ENCODE measurements at places on chromosomes 2 and 18.

- no peak for DNase-seq
Measured at GRCh38 chr2:205020673-205021072, 475.4 kb downstream of the PARD3B start.

DNA sequence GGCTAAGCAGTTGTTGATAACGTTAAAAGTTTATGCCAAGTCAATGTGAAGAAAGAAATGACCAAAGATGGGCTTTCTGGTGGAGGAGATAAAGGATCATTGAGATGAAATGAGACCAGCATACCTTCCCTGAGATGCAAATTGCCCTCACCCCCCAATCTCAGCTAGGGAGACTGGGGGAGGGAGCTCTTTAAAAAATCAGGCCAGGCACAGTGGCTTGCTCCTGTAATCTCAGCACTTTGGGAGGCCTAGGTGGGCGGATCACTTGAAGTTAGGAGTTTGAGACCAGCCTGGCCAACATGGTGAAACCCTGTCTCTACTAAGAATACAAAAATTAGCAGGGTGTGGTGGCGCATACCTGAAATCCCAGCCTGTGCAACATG, 30.9 kb upstream of the KCMF1 start:
- no peak for DNase-seq

DNA sequence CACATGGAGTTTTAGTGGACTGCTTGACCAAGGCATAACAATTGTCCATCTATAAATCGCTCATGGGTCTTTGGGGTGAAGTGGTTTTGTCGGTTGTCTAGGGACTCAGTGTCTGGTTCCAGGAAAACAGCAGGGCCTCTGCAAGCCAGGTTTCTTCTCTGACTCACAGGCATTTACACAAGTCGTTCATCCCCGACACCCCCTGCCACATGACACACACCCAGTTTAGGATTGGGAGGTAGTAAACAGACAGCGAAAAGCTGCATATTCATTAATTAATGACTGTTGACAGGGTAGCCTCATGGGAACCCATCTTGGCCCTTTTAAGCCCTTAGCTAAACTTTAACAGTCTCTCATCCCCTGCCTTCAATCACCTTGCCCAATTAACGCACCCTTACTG, 194.8 kb upstream of the ACVR2A start:
- DNase-seq, result no peak

DNA sequence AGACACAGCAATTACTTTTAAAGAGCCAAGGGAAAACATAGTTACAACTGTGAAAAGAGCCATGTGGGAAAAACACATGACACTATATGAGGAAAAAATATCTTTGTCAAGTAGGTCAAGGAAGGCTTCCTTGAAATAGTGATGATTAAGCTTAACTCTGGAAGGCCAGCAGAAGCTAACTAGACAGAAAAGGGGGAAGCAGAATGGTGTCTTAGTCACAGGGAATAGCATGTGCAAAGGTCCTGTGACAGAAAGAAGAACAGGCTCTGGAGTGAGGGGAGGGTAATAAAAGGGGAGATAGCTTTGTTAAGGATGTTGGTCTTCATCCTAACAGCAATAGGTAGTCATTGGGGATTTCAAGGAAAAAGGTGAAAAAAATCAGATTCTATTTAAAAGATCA, 64.0 kb downstream of the ARHGAP25 start:
- no peak for DNase-seq

GRCh38 chr2:102061962-102062795, 70.4 kb downstream of the IL1R2 start:
- no peak for DNase-seq

DNA sequence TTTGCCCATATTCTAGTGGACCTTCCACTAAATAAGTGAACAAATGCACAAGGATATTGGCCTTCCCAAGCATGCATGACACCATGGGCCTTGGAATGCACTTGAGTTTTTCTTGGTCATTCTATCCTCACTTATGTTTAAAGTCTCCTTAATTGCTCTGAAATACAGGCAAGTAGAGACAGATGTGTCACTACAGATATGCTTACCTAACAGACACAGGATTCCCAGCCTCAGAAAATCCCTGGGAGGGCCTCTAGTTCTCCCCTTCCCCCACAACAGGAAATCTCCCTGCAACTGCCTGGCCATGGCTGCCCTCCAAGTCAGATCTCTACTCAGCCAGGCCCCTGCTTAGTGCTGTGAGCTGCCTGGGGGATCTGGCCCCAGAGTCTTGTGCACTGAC, 445.2 kb downstream of the IRS1 start:
- DNase-seq, result no peak

- no peak for DNase-seq
Measured at GRCh38 chr2:209498614-209499013, 74.8 kb downstream of the MAP2 start.

DNA sequence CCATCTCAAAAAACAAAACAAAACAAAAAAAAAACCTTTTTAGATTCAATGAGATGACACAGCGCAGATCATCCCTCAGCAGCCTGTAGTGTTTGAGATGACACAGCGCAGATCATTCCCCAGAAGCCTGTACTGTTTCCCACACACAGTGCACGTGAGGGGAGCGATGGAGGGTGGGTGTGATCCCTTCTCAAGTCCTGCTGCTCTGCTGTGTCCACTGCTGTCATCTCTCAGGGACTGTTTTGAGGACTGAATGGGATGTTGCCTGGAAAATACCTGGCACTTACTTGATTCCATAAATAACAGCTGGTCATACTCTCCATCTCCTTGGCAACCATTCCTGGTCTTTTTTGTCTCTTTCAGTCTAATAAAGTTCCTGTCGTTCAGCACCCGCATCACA, 25.7 kb downstream of the TGOLN2 start:
- no peak for DNase-seq

Measured in HS-27A (cell line).